ENCODE measurements at places on chromosomes 12 and 14.

GRCh38 chr12:94111302-94111701 is 37.1 kb upstream of the PLXNC1 start:
- no peak for DNase-seq

DNA sequence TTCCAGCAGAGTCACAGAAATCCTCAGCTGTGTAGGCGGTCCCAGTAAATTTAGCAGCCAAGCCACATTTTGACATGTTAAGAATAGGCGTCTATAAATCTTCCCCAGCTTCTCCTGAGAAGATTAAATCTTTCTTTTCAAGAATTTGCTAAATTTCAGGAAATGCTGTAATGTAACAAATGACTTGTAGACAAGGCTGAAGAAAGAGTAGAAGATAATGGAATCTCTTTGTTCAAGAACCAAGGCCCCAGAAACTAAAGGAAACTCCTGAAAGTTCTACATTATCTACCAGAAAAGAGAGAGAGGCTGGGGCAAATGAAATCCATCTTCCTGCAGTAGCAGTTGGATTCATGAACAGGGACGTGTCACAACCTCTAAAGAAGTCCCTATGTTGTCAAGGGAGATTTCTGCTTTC is 760.3 kb downstream of the NOVA1 start:
- DNase-seq, result no peak

- DNase-seq, result no peak
Measured at GRCh38 chr12:65609359-65609771, 214.9 kb upstream of the HMGA2 start.

GRCh38 chr12:117292688-117293087 is 68.7 kb downstream of the NOS1 start:
- DNase-seq, result no peak

DNA sequence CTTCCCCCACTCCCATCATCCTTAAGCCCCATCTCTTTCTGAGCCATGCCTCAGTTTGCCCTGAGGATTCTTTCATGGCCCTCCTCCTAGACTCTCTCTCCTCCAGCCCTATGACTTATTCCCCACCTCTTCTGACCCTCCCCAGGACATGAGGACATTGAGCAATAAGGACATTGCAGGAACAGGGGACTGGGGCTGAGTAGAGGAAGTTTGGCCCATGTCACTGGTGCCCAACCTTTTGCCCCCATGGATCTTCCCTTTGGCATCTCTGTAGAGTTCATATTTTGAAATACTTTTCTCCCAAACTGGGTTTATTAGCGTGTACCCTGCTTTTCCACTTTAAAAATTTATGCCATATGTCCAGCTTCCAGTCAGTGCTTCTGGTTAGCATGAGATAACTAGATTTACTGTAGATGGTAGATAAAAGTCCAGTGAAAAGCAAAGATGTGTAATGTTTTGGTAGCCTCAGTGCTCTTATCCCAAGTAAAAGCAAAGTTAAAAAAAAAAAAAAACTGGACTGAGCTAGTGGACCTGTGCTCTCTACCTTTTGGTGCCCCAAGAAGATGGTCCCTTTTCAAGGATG is 6.1 kb upstream of the LRP1-AS start:
- DNase-seq, result no peak

DNA sequence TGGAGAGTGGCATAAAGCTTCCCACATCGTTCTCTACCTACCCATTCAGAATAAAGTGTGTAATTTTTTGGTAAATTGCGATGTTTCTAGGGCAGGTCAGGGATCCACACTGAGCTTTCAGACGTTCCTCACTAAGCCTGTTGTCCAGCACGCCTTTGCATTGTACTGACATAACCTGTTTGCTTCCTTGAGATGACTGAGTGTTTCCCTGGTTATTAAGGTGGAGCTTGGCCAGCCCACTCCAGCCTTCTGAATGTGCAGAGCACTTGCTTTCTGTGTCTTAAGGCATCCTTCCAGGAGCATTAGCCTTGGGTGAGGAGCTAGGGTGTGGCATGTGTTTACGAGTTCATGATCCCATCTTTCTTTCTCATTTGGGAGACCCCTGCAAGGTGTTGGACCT is 96.4 kb downstream of the TMEM260 start:
- DNase-seq, result no peak

- DNase-seq, result no peak
Measured at GRCh38 chr12:31585271-31585670, 5.7 kb downstream of the DENND5B start.

GRCh38 chr12:74488134-74488533 is 49.5 kb upstream of the ATXN7L3B start:
- no peak for DNase-seq

GRCh38 chr14:38238878-38239277 is 17.0 kb downstream of the CLEC14A start:
- DNase-seq, result no peak

- no peak for DNase-seq
Measured at GRCh38 chr12:111761099-111761498, 5.6 kb upstream of the ALDH2 start.

DNA sequence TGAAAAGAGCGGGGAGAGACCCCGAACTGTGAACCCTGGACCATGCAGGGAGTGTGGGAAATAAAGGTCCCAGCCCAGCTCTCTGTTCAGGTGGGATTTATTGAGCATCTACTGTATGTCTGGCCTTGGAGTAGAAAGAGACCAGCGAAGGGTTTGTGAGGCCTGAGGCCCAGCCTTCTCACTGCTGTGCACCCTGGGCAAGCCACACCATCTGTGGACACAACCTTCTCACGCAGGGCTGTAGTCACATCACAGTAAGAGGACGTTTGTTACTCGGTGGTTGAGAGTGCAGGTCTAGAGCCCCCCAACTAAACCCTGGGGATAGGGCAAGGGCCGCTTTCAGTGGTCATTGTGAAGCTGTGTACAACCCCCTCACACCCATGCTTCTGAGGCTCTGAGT is 18.2 kb downstream of the FAM222A start:
- no peak for DNase-seq

- no peak for DNase-seq
Measured at GRCh38 chr12:19191563-19191962, 62.0 kb downstream of the PLEKHA5 start.

DNA sequence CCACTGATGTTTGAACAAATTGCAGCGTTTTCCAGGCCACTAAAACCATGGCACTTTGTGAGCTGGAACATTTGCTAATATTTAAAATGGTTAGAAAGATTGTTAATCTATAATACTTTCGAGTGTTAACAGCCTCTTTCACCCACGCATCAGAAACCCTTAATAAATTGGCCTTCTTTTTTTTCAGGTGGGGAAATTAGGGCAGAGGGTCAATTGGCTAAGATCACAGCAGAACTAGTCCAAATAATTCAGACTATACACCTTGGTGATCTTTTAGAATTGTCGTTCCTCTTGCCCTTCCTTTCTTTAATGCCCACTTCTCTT is 105.8 kb downstream of the PTCSC3 start:
- no peak for DNase-seq

GRCh38 chr12:4240161-4240783 is 33.3 kb upstream of the CCND2 start:
- no peak for DNase-seq

- no peak for DNase-seq
Measured at GRCh38 chr14:22487401-22487800, 101.6 kb downstream of the DAD1 start.

DNA sequence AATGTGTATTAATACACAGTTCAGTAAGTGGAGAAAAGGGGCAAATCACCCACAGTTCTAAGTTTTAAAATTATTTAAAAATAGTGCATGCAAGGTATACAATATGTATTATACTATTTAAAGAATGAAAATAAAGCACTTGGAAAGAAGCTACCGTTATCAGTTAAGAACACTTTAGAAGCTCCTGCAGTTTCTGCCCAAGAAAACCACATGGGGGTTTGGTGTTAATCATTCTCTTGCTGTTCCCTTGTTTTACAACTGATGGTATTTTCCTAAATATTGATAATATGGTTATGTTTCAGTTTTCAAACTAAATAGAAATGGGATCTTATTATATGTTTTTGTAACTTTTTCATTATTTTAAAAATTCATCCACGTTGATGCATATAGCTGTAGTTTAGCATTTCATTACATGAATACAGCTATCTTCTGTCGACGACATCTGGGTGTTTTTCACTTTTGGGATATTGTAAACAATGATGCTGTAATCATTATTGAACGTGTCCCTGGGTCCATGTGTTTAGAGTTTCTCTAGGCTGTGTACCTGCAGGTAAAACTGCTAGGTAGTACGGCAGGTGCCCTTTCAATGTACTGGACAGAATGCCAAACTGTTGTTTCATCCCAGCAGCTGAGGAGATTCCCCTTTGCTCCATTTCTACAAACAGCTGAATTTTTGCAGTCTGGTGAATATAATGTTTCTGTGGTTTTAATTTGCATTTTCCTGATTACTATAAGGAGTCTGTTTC is 64.1 kb downstream of the APPL2 start:
- DNase-seq, result no peak

DNA sequence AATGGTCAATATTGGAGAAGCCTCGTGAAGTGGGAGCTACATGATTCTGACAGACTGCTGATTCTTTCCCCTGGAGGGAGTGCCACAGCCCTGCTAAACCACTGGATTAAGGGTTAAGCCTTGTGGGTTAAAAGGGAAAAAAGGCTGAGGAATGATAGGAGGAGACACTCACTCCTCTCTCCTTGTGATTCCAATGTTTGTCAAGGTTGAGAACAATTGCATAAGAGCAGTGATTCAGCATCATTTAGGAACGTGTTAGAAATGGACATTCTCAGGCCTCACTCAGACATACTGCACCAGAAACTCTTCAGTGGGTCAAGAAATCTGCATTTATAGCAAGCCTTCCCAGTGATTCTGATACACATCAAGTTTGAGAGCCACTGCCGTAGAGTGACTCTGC is 87.8 kb upstream of the GZMB start:
- DNase-seq, result no peak

GRCh38 chr12:56763753-56764657 is 881 bp downstream of the HSD17B6 start:
- no peak for DNase-seq

GRCh38 chr12:132423251-132423819 is 66.6 kb upstream of the FBRSL1 start:
- DNase-seq, result no peak

DNA sequence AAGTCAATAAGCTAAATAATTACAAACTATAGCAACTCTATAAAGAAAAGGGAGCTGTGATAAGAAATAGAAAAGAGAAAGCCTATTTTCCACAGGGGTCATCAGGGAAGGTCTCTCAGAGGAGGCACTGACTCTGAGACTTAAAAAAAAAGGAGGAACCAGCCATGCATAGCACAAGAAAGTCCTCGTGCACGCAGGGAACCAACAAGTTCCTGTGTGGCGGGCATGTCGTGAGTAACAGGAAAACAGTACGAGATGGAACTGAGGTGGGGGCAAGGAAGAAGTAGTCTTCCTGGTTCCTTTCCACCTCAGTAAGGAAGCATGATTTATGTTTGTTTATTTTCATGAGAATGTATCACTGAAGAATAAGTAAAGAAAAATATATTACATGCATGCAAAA is 367.0 kb upstream of the TMEM132C start:
- DNase-seq, result no peak

DNA sequence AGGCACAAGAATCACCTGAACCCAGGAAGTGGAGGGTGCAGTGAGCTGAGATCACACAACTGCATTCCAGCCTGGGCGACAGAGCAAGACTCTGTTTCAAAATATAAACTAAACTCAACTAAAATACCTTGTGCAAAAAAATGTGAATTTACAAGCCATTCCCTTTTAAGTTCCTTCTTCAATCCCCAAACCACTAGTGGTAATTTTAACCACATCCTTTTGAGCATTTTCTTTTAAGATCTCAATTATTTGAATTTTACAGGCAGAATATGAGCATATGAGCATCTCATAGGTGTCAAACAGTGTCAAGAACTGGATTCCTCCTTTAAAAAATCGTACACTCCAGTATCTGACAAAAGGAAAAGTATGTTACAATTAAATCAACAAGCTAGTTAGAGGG is 57.0 kb upstream of the NPFF start:
- DNase-seq, result no peak

DNA sequence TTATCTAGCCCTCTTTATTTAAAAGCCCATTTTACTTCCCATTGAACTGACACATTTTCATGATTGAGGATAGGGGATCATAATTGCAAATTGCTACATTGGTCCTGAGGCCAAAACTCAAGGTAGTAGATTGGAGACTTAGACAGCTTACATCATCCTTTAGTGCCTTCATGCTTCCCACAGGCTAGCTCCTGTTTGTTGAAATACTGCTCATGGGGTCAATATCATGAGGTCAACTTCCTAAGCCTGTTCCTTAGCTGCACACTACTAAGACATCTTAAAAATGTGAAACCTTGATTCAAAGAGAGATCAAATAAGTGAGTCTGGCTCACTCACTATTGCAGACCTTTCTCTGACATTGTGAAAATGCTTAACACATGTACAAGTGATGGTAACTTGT is 113.0 kb downstream of the TBC1D30 start:
- DNase-seq, result no peak

- no peak for DNase-seq
Measured at GRCh38 chr12:45423931-45424330, 208.0 kb downstream of the ANO6 start.

- DNase-seq, result peak; percentile 73
Measured at GRCh38 chr14:39991041-39991440, 558.8 kb upstream of the FBXO33 start.

DNA sequence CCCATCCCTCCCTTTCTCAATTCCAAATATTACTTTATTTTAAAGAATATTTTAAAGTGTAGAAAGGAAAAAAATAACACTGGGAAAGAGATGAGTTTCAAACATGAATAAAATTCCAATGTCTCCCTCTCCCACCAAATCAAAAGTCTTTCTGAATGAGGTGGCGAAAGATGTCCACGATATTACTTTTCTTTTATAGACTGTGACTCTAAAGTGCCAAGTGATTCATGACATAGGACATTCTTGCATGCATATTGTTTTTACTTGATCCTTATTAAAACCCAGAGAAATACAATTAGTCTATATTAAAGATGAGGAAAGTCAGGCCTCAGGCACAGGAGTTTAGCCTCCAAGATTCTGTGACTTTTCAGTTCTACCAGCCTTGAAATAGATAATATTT is 16.0 kb upstream of the LUM start:
- no peak for DNase-seq

GRCh38 chr12:48977290-48978281 is 536 bp upstream of the WNT1 start:
- DNase-seq, result no peak

- no peak for DNase-seq
Measured at GRCh38 chr12:52686756-52687487, 6.7 kb upstream of the KRT1 start.

GRCh38 chr12:67697443-67697842 is 48.9 kb downstream of the DYRK2 start:
- no peak for DNase-seq

DNA sequence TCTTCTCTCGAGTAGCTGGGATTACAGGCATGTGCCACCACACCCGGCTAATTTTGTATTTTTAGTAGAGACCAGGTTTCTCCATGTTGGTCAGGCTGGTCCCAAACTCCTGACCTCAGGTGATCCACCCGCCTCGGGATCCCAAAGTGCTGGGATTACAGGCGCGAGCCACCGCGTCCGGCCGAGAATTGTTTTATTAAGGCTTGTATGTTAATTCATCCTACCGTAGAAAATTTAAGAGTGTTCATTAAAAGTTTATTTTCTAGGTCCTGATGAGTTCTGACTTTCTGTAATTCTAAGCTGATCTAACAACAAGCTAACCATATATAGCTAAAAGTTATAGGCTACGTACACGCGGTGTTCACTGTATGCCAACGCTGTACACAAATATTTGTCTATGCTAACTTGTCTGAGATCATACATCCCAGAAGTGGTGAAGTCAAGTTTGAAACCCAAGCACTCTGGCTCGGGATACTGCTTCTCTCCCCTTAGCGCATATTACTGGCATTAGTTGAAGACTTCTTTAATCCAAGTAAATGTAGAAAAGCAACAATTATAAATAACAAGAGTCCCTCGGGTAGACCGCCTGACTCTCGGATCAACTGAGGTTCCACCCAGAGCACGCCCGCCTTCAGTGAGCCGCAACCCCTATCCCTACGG is 570 bp upstream of the MRPS35 start:
- DNase-seq, result no peak
